Activated T-cell treated with anti-CD3 and anti-CD28 coated beads, Interleukin-2, amount 50 U/mL, for 48 hours (primary cell): ENCODE measurements at places on chromosomes 2 and 18.

DNA sequence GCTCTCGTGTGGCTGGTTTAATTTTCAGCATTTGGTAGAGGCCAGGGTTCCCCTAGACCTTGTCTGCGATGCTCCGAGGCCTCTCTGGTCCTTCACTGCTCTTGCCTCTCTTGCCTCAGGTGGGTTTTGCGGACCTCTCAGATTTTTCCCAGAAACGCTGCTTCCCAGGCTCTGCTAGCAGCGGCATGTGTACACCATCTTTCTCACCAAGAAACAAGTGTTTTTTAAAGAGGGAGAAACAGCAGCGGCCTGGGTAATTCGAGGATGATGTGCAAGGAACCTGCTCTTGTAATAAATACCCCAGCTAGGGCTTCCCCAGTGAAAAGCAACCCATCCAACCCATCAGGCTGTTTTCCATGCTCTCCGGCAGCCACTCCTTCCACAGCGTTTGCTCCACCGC lies 33.5 kb upstream of the COL6A3 start:
- no peak for DNase-seq

DNA sequence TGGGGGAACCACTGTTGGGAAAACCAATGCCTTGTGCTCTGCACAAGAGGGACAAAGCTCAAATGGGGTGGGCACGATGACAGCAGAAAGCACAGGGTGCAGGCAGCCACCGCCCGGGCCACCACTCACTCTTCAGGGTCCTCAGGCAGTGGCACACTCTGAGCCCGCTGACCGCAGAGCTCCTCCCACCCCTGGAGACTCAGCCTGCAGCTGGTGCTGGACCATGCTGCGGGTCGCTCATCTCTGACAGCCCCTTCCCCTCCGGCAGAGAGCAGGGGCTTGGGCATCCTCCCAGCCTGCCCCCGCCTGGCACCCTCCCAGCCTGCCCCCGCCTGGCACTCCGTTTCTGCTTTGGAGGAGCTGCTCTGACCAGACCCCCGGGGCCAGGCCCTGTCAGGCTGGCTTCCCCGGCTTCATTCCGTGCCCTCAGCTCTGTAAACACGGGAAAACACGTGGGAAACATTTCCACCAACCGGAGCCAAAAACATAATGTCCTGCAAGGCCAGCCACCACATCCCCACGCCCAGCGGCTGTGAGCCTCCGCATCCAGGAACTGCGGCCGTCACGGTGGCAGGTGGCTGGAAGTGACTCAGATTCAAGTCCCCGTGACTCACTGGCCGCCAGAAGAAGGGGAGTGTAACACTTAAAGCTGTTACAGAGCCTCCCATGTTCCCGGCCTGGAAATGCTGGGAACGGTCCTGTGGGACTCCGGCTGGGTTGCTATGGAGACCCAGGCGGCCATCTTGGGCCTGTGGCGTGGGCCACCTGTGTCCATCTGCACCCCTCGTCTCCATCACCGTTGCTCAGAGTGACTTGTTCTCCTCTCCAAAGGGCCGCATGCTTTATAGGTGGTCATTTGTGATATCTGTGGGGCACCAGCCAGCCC lies 6.8 kb upstream of the SNED1 start:
- DNase-seq, result no peak

DNA sequence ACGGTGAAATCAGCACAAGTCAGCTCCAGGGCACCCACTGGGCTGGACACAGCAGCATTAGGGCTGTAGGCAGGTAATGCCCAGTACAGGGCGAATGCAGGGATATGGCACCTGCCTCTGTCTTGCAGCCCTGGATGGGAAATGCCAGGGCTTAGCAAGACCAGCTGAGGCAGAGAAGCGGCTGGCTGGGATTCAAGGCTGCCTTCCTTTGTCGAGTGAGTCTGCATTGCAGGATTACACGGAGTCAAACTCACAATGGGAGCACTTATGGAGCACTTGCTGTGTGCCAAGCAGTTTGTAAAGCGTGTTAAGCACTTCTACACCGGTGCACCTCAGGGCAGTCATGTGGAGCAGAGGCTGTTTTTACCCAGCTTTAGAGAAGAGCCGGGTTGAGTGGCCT lies 87.3 kb upstream of the HDAC4 start:
- DNase-seq, result no peak

DNA sequence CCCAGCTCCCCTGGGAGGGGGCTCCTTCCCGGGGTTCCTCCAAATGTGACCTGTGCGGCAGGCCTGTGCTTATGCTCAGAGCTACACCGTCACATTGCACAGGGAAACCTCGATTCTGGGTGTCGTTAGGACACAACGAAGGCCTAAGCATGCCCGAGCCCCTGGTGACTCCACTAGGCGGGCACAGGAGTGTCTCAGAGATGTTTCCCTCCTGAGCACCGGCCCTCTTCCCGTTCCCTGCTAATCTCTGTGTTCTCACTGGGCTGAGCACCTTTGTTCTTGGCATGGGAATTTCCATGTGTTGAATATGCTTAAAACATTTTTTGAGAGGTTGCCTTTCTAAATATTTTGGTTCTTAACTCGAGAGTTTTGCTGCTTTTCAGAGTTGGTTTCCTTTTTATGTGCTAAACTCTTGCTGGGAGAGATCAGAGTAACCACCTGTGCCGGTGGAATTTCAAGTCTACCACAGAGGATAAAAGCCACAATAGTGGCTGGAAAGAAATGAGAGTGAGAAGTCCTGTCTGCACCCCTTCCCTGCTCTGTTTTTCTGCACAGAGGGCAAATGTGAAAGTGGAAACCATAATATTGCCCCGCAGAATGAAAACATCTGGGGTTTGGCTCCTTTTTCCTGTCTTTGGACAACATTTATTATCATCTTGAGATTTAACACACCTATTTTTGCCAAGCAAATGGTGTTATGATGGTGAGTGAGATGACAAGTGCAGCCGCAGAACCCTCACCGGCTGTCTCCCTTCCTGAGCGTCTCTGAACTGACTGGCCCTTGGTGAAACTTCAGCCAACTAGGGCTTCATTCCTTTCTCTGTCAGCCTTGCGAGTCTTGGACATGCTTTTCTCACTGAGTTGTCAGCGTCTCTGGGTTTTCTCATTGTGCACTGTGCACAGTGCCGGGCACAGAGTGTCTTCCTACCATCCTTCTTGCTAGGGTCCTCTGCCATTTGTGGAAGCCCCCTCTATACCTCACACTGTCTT lies 154.1 kb downstream of the VAPA start:
- DNase-seq, result no peak

- no peak for DNase-seq
Observed at GRCh38 chr2:179842498-179843153, 18.8 kb downstream of the ZNF385B start.

DNA sequence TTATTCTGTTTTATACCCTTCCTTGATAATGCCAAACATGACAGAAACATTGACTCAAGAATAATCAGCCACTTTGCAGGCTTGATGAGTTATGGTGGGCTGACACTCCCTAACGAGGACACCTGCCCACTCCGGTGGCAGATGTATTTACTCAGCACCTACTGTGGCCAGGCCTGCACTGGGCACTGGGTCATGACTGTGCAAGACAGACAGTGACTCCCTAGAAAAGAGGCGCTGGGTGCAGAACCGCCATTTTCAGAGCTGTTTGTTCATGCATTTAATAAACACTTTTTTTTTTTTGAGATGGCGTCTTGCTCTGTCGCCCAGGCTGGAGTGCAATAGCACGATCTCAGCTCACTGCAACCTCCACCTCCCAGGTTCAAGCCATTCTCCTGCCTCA lies 32.5 kb downstream of the SNED1 start:
- no peak for DNase-seq

DNA sequence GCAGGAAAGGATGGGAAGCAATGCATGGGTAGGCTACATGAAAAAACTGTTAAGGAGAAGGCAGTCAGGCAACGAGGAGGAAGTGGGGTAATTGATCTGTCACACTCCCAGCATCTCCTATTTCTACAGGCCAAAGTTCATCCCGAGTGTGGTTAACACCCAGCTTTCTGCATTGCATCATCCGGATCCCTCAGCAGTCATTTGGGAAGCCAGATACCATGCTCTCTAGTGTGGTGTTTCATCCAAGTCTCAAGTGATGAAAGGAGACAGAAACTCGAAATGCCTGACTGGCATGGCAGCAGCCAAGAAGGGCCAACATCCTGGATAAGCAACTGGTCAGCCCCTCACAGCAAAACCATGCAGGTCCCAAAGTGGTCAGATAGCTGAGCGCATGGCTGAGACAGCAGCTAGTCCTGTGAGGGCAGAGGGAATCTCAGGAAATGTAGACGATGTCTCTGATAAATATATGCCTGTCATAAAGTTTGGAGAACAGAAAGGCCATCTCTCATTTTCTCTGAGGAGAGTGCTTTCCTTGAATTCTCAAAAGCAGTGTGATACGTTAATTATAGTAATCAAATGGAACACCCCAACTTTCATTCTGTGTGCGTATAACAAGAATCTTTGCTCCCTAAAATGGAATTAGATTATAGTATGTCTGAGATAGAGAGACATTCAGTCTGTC lies 24.8 kb upstream of the HNRNPA3 start:
- DNase-seq, result no peak
